Thoracic aorta (tissue), 2 donors: ENCODE measurements at places on chromosomes 5 and 9. TPM values are rescaled to one million over a fixed set of nuclear protein-coding genes. Genes with fewer than 3 reads are reported as not detected.

DNA sequence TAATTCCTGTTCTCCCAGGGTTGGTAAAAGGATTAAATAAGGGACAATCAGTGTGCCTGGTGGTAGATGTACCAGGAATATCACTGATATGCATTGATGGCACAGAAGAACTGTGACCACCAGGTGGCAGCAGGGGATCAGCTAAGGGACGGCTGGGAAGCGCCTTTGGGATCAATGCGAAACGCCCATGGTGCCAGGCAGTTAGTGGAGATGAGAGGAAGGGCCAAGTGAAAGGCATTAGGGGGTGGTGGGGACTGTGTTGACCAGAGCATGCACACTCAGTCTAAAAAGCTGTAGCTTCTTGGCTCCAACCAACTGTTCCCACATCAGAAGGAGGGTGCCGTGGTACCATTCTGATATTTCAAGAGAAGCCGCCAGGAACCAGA is 55.6 kb downstream of the ARHGEF37 start:
- peak; percentile 25 for DNase-seq

GRCh38 chr5:142506046-142506445 is 179.8 kb downstream of the FGF1 start:
- DNase-seq: no peak

DNA sequence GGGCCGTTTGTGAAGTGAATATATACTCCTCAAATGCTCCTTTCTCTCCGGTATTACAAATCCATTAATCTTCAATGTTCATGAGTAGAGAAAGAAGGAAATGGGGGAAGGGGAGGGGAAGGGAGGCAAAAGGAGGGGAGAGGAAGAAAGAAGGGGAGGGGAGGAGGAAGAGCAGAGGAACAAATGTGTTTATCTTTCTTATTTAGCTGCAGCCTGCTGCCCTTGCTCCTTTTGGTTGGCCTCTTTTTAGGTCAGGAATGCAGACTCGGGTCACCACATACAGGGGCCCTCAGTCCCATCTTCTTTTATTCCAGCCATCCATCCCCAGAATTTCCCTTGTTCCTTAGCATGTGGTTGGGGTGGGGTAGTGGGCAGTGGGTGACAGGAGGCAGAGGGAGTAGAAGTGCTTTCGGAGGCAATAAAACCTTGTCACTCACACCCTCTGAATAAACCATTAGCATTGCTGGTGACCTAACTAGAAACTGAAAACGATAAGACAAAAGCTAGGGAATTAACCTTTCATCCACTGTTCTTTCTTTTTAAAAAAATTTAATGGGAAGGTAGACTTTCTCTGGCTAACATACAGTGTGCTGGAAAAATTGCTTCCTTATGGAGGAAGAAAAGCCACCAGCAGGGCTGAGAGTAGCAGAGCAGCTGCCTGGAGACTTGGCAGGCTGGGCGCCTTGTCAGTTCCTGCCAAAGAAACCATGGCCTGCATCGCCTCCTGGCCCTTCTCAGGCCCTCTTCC is 16.8 kb upstream of the PRLR start:
- no peak for DNase-seq

- no peak for DNase-seq
Measured at GRCh38 chr5:157613385-157614245, 38.0 kb upstream of the ADAM19 start.

DNA sequence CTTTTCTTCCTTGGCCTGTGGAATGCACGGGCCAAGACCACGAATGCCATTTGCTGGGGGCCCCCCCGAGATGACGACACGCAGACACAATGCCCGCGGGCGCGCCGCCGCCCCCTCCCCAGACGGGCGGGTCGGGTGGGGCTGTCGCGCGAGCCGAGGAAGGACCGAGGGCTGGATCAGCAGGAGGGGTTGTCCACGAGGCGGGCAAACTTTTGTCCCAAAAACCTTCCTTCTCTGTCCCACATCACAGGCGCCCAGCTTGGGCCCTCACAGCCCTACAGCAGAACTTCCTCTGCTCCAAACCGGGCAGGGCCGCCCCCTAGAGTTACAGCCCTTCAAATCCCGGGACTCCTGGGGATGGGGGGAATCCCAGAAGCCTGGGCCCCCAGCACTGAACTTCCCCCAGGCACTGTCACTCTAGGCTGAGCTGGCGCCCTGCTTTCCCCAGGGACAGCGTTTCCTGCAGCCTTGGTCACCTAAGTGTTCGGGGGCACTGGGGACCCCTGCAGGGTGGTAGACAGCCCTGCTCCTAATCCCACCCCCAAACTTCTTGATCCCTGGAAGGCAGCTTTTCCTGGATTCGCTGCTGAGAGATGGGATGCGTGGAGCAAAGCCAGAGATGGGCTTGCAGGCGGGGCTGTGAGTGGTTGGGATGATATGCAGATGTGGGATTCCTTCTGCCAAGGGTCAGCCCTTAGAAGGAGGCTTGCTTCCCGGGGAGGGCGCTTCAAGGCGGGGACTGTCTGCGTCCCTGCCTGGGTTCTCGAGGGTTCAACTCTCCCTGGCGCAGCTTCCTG is 980 bp downstream of the COL5A1 start:
- no peak for DNase-seq

DNA sequence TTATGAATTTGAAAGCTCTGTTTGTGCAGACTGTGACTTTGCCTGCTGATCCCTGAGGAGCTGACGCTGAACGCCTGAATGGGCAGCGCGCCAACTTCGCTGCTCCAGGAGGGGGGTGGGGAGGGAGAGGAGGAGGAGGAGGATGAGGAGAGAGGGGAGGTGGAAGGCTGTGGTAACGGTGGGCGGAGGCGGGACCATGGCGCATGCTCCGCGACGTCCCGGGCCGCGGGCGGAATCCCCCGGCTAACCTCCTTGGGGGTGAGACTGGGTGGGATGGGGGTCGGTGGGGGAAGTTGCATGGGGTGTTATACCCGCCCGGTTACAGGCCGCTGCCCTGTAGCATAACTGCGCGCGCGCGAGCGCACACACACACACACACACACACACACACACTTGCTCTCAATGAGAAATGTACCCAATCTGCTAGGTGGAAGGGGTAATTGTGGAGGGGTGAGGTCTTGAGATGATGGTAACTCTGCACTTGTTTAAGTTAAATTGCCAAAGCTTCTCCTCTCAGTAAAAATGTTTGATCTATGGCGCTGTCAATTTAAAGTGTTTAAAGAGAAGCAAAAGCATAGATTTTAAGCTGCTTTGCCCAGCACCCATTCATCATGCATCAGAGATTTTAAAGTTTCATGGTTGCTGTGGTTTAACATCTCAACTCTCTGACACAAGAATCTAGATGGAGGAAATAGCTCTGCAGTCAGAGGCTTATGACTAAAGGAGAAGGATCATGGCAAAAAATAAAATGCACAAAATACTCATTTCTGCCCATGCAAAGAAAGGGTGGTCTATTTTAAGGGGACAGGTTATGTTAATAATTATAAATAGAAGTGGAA is 76.6 kb upstream of the TBCA start:
- no peak for DNase-seq

GRCh38 chr9:69671311-69671878 is 776 bp downstream of the APBA1 start:
- no peak for DNase-seq

- DNase-seq: no peak
Measured at GRCh38 chr5:176436656-176437055, 11.5 kb upstream of the FAF2 start.

DNA sequence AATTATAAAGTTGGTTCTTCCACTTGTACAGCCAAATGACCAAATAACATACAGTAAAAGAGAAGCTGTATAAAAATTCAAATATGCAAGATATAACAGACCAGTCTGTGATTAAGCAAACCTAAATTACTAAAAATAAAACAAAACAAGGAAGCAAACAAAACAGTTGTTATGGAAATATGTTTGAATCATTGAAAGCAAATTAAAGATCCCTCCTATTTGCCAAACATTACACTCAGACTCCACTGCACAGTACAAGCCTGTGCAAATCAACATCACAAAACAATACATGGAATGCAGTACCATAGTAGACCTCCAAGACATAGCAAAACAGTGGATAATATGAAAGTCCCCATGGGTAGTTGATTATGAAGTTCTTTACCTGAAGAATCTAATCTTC is 288.1 kb upstream of the PTGER4 start:
- no peak for DNase-seq

DNA sequence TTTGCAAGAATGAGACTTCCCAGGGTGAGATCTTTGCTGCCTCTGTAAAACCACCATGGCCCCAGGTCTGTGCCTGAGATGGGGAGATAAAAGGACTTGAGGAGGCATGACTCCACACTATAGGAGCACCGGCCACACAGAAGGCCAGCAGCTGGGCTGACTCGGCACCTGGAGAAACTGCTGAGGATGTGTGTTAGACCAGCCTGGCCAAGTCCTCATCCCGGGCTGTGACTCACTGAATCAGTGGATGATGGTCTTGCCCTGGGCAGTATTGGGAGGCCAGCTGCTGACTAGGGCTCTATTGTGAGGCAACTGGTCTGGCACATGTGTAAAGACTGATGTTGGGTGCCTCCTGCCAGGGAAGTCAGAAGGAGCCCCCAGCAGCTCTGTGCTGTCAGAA is 286.2 kb downstream of the ACTL7B start:
- no peak for DNase-seq

DNA sequence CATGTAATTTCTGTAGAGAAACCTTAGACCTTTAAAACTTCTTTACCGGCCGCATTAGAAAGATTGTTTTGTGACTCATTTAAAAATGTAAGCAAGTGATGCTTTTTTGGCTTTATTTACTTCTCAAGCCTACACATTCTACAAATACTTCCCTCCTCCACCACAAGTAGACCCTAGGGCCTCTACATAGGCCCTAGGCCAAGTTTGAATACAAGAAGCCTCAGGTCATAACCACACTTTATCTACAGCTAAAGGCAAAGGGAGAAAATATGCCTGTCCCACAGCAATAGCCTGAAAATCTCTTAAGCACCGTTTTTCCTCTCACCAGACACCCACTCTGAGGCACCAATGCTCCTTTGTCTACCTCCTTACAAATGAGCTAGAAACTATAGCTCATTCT is 53.9 kb downstream of the CSNK1A1 start:
- DNase-seq: no peak

DNA sequence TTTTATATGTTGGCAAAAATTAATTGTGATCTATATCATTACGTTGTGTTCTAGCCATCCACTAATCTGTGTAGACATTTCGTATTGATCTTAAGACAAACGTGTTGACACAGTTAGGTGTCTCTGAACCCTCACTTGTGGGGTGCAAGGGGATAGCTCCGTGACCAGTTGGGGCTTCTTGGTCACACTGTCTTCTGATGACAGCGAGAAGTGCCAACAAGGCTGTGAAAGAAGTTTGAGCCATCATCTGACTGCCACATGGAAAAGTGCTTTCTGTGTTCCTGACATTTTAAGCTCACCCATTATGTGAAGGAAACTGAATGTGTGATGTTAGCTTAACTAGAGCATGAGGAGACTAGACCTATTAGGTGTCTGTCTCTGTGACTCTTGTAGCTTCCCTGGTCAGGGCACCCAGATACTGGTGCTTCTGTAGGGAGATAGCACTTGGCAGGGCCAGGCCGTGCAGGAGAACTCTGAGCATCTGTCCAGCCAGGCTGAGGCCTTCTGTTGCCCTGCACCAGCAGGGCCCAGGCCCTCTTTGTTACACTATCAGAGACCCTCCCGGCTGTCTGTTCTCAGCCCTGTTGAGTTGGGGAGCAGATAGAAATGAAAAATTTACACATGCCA is 52.8 kb upstream of the PHF2 start:
- DNase-seq: no peak

GRCh38 chr5:83377131-83377865 is 94.2 kb upstream of the VCAN start:
- DNase-seq: no peak

DNA sequence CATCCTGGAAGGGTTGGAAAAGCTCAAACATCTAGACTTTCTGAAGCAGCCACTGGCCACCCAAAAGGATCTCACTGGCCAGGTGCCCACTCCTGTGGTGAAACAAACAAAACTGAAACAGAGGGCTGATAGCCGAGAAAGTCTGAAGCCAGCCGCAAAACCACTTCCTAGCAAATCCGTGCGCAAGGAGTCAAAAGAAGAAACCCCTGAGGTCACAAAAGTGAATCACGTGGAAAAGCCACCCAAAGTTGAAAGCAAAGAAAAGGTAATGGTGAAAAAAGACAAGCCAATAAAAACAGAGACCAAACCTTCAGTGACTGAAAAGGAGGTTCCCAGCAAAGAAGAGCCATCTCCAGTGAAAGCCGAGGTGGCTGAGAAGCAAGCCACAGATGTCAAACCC is 87.6 kb downstream of the MAP1B start:
- no peak for DNase-seq

GRCh38 chr9:102398205-102398604 is 596.9 kb upstream of the CYLC2 start:
- DNase-seq: no peak

DNA sequence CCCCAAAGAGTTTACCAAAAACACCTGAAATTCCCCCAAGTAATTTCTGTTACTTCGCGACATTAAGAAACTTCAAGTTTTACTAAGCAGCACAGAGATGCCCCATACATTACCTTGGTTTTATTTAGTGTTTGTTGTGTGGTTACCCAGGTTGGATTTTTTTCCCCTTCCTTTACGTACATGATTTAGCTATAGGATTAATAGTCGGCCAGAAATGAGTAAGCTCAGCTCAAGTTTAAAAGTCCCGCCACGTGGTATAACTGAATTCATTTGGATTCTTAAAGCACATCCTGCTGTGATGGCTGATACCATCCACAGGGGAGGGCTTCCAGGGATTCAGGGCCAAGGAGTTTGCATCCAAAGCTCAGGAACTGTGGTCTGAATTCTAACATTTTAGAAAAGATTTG is 75.9 kb downstream of the DAP start:
- DNase-seq: no peak

DNA sequence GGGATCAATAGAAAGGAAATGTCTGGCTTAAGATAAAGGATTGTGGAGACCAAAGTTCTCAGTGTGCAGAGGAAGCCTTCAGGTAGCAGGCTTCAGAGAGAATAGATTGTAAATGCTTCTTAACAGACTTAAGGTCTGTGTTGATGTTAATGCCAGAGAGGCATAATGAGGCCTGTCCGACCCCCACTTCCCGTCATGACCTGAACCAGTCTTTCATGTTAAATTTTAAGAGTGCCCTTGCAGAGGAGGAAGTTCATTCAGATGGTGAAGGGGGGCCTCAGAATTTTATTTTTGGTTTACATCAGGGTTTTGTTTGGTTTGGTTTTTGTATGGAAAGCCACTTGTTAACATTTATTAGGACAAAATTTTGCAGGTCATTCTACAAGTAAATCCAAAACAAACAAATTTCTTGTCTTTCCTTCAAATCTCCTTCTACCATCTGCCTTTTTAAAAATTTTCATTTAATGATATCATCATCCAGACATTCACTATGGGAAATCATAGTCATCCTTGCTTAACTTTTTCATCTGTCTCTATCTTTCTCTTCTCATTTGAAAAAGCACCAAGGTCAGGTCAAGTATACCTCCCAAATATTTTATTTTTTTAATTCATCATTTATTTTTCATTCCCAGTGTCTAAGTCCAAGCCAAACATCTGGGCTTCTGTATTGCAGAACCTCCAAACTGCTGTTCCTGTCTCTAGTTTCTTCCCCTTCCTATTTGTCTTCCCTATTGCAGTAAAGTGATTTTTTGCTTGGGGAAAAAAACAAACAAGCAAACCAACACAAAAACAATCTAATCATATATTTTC is 6.9 kb upstream of the ABCA1 start:
- no peak for DNase-seq

Gene ACOT12
- total RNA-seq: not detected

Gene CCL27
- total RNA-seq: not detected

Gene C5orf58
- not detected for total RNA-seq

Gene OTP
- total RNA-seq: not detected

Gene SLC4A9
- not detected for total RNA-seq

Gene OR1J2
- total RNA-seq: not detected

Gene PKD2L2
- total RNA-seq: not detected

Gene C9orf50
- not detected for total RNA-seq

Gene NRARP
- total RNA-seq: 16.9 TPM
